ENCODE measurements at places on chromosomes 16 and 17. TPM values are rescaled to one million over a fixed set of nuclear protein-coding genes. Genes with fewer than 3 reads are reported as not detected.

- no peaks in the 10 kb centered on the region for H3K36me3 ChIP-seq
- H3K4me3 ChIP-seq: no peak overlapping the region
- H3K27ac ChIP-seq: no peak overlapping the region
- peaks cover 22% of the 10 kb centered on the region for H3K4me1 ChIP-seq
- no peaks in the 10 kb centered on the region for H3K27me3 ChIP-seq
Observed at GRCh38 chr17:81656835-81657234, 493 bp upstream of the PDE6G start.

GRCh38 chr16:57501492-57501891 lies 15.2 kb upstream of the DOK4 start:
- no peak for DNase-seq
- no peak overlapping the region for H3K27ac ChIP-seq
- H3K27me3 ChIP-seq: no peaks in the 10 kb centered on the region
- H3K4me1 ChIP-seq: peaks cover 12% of the 10 kb centered on the region
- H3K36me3 ChIP-seq: no peaks in the 10 kb centered on the region

DNA sequence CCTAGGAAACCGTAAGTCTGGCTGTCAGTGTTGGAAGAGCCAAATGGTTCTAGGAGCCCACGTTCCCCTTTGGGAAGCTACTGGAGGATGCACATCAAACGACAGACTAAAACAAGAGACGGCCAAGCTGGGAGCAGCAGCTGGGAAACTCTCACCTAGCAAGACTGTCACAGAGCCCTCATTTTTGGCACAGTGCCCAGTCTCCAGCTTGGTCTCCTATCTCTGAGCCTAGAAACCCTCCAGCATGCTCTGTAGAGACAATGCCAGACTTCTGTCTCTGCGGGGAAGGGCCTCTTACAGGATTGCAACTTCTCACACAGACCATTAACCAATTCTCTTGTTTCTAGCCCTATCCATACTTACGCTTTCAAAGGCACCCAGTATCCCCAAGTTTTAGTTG lies 23.5 kb downstream of the GTF3C1 start:
- no peak overlapping the region for H3K27ac ChIP-seq
- no peak for DNase-seq
- H3K36me3 ChIP-seq: peaks cover 58% of the 10 kb centered on the region
- no peaks in the 10 kb centered on the region for H3K27me3 ChIP-seq

DNA sequence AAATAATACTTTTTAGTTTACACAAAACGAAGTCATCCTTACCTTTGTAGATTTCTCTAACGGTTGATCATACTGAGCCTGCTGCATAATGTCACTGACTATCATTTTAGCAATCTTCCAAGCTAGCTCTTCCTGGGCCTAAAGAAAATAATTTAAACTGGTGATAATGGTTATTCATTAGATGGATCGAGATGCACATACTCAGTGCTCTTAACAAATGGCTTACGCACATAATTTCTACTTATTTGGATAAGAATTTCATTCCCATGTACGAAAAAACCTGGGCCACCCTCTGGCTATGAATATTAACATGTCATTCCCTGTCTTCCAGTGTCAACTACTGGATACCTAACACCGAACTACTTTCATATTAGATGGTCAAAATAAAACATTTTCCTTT lies 41.4 kb upstream of the ULK2 start:
- no peaks in the 10 kb centered on the region for H3K27me3 ChIP-seq
- H3K4me1 ChIP-seq: no peaks in the 10 kb centered on the region
- no peak overlapping the region for H3K27ac ChIP-seq
- no peak overlapping the region for H3K4me3 ChIP-seq
- no peak for DNase-seq

- H3K27ac ChIP-seq: no peak overlapping the region
- H3K27me3 ChIP-seq: no peaks in the 10 kb centered on the region
- peaks cover 12% of the 10 kb centered on the region for H3K4me1 ChIP-seq
- H3K4me3 ChIP-seq: no peak overlapping the region
- DNase-seq: no peak
Observed at GRCh38 chr17:63967953-63968352, 4.8 kb downstream of the SCN4A start.

- H3K27ac ChIP-seq: no peak overlapping the region
- peaks cover 18% of the 10 kb centered on the region for H3K36me3 ChIP-seq
- H3K4me3 ChIP-seq: no peak overlapping the region
- no peaks in the 10 kb centered on the region for H3K27me3 ChIP-seq
- DNase-seq: no peak
- H3K4me1 ChIP-seq: no peaks in the 10 kb centered on the region
Observed at GRCh38 chr17:28759256-28759865, 15.6 kb downstream of the TRAF4 start.

GRCh38 chr16:48918520-48919258 lies 308.7 kb upstream of the N4BP1 start:
- H3K27me3 ChIP-seq: no peaks in the 10 kb centered on the region
- no peak overlapping the region for H3K27ac ChIP-seq
- no peaks in the 10 kb centered on the region for H3K36me3 ChIP-seq
- no peak overlapping the region for H3K4me3 ChIP-seq

DNA sequence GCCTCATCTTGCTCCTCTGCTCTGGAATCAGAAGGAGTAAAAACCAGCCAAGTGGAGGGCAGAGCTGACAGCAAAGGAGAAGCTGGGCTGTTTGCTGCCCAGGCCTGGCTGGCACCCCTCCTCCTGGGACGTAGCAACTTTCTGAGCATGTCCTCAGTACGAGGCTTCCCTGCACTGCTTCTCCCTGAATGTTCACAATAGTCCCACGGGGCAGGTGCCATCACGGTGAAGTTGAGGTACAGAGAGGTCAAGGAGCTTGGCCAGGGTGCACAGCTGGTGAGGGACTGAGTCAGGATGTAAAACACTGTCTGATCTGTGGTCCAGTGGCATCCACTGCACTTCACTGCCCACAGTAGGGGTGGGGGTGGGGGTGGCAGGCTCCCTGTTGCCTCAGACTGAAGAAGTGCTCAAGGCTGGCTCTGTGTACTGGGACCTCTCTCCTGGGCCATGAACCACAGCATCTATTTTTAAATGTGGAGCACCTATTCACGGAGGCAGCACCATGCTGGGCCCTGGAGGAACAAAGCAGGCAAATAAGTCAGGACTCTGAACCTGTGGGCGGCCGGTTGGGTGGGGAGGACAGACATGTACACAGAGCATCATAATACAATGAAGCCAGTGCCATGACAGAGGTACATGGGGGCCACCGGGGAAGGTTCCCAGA lies 369.5 kb downstream of the SEC14L1 start:
- no peaks in the 10 kb centered on the region for H3K4me1 ChIP-seq
- no peak for DNase-seq
- no peak overlapping the region for H3K4me3 ChIP-seq
- no peaks in the 10 kb centered on the region for H3K27me3 ChIP-seq
- no peaks in the 10 kb centered on the region for H3K36me3 ChIP-seq

GRCh38 chr16:565419-566330 lies 1.1 kb upstream of the NHLRC4 start:
- no peak overlapping the region for H3K4me3 ChIP-seq
- H3K36me3 ChIP-seq: no peaks in the 10 kb centered on the region
- DNase-seq: no peak

DNA sequence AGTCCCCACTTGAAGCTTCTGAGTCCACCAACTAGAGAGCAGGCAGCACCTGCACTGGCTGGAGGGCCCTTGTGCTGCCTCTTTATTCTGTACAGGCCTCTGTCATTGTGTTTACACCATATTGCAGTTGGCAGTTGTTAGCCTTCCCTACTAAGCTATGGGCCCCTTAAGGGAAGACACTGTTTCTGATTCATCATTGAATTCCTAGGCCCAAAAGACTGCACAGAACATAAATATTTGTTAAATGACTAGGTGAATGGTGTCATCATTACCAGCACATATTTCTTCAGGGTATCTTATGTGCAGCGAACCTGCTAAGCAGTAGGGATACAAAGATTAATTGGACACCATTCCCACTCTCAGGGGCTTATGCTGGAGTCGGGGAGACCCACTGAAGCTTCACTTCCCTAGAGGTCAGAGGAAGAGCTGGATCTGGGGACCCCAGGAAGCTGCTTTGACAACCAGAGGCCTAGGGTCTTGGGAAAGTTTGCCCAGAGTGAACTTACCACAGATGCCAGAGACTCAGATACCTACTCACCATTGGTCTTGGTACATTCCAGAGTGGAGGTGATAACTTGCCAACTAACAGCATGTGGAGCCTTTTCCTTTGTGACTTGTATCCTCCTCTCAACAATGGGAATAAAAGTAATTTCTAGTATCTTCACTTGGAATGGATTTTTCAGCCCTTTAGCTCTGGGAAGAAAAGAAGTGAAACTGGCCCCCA lies 28.7 kb upstream of the DDX52 start:
- no peak overlapping the region for H3K27ac ChIP-seq
- DNase-seq: no peak
- no peaks in the 10 kb centered on the region for H3K36me3 ChIP-seq
- no peaks in the 10 kb centered on the region for H3K4me1 ChIP-seq
- no peaks in the 10 kb centered on the region for H3K27me3 ChIP-seq
- H3K4me3 ChIP-seq: no peak overlapping the region

- no peak overlapping the region for H3K27ac ChIP-seq
- H3K36me3 ChIP-seq: no peaks in the 10 kb centered on the region
- no peaks in the 10 kb centered on the region for H3K4me1 ChIP-seq
- no peak overlapping the region for H3K4me3 ChIP-seq
- no peak for DNase-seq
- H3K27me3 ChIP-seq: no peaks in the 10 kb centered on the region
Observed at GRCh38 chr17:63075969-63076368, 109.9 kb downstream of the TANC2 start.

GRCh38 chr17:32588982-32589381 lies 102.2 kb downstream of the CDK5R1 start:
- H3K36me3 ChIP-seq: no peaks in the 10 kb centered on the region
- H3K4me3 ChIP-seq: no peak overlapping the region
- H3K27ac ChIP-seq: no peak overlapping the region
- H3K27me3 ChIP-seq: no peaks in the 10 kb centered on the region
- no peak for DNase-seq
- H3K4me1 ChIP-seq: no peaks in the 10 kb centered on the region

DNA sequence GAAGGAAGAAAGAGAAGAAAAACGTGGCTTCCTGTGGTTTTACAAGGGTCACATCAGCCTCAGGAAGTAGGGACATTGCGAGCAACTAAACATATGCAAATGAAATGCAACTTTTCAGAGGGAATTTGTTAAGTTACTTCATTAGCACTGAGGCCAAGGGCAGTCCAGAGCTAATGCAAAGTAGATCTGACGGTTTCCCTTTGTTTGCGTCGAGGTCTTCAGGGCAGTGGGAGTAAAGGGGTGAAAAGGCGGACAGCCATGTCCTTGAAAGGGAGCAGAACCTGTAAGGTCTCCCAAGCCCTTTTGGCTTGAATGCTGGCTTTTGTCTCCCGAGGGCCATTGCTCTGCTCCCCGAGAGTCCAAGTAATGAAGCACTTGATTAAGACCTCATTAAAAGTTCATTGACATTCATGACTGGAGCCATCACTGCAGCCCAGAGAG lies 85.0 kb downstream of the PMP22 start:
- H3K4me1 ChIP-seq: no peaks in the 10 kb centered on the region
- no peak for DNase-seq
- no peaks in the 10 kb centered on the region for H3K36me3 ChIP-seq
- no peak overlapping the region for H3K27ac ChIP-seq
- H3K27me3 ChIP-seq: no peaks in the 10 kb centered on the region

GRCh38 chr17:67016039-67016762 lies 28.2 kb upstream of the CACNG1 start:
- no peak for DNase-seq
- no peaks in the 10 kb centered on the region for H3K36me3 ChIP-seq
- no peaks in the 10 kb centered on the region for H3K27me3 ChIP-seq
- H3K27ac ChIP-seq: no peak overlapping the region
- no peaks in the 10 kb centered on the region for H3K4me1 ChIP-seq

GRCh38 chr17:42804918-42805367 lies 6.3 kb downstream of the CNTD1 start:
- H3K36me3 ChIP-seq: no peaks in the 10 kb centered on the region
- H3K27ac ChIP-seq: no peak overlapping the region
- no peaks in the 10 kb centered on the region for H3K27me3 ChIP-seq
- no peak for DNase-seq
- H3K4me3 ChIP-seq: no peak overlapping the region
- H3K4me1 ChIP-seq: no peaks in the 10 kb centered on the region

- no peak within 1 kb of the TSS for H3K27ac ChIP-seq
- no peak for DNase-seq
- H3K27me3 ChIP-seq: no peaks in the 10 kb centered on the region
- H3K4me1 ChIP-seq: no peaks in the 10 kb centered on the region
- H3K36me3 ChIP-seq: no peaks in the 10 kb centered on the region
Observed at GRCh38 chr16:57403965-57404817, at the start of gene CCL17. Gene CCL17 (plus strand): TSS chr16:57404767. CDS start chr16:57413933, 9,166 bp downstream.

DNA sequence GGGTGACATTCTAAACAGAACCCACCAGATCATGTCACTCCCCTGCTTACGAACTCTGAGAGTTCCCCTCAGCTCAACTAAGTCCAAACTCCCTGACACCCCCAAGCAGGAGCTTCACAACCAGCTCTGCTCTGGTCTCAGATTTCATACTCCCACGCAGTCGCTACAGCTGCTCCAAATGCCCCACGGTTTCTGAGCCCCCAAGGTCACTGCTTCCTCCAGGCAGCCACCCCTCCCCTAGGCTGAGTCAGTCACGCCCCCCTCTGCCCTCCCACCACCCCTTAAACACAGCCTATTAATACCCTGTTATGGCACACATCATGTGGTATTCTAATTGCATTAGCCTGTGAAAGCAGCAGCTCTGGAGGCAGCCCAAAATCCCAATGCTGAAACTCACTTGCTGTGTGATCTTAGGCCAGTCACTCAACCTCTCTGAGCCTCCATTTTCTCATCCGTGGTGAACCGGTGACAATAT lies 51.5 kb downstream of the GSG1L start:
- H3K4me3 ChIP-seq: no peak overlapping the region
- no peaks in the 10 kb centered on the region for H3K36me3 ChIP-seq
- no peak overlapping the region for H3K27ac ChIP-seq
- no peak for DNase-seq
- H3K27me3 ChIP-seq: no peaks in the 10 kb centered on the region
- H3K4me1 ChIP-seq: no peaks in the 10 kb centered on the region

- H3K4me1 ChIP-seq: no peaks in the 10 kb centered on the region
- H3K36me3 ChIP-seq: no peaks in the 10 kb centered on the region
- no peaks in the 10 kb centered on the region for H3K27me3 ChIP-seq
- H3K27ac ChIP-seq: no peak overlapping the region
Observed at GRCh38 chr16:51682905-51683304, 531.8 kb upstream of the SALL1 start.

NEUROD2 gene
- polyA plus RNA-seq: not detected

NETO2 gene
- polyA plus RNA-seq: 5.1 TPM

TBC1D26 gene
- polyA plus RNA-seq: not detected

BHLHA9 gene
- polyA plus RNA-seq: not detected

PTX4 gene
- not detected for polyA plus RNA-seq

ADGRG3 gene
- not detected for polyA plus RNA-seq

COQ7 gene
- 17.8 TPM for polyA plus RNA-seq

TMEM238L gene
- not detected for polyA plus RNA-seq

RAB37 gene
- 47.8 TPM for polyA plus RNA-seq

PLA2G10 gene
- polyA plus RNA-seq: not detected

ZNF750 gene
- not detected for polyA plus RNA-seq

AURKB gene
- not detected for polyA plus RNA-seq

FCSK gene
- 10.8 TPM for polyA plus RNA-seq
